ENCODE measurements at places on chromosomes 2 and 18. TPM values are rescaled to one million over a fixed set of nuclear protein-coding genes. Genes with fewer than 3 reads are reported as not detected.

GRCh38 chr2:186709529-186710450 is 15.9 kb downstream of the FAM171B start:
- H3K4me1 ChIP-seq, result no peaks in the 10 kb centered on the region
- no peaks in the 10 kb centered on the region for H3K27me3 ChIP-seq
- DNase-seq, result no peak

DNA sequence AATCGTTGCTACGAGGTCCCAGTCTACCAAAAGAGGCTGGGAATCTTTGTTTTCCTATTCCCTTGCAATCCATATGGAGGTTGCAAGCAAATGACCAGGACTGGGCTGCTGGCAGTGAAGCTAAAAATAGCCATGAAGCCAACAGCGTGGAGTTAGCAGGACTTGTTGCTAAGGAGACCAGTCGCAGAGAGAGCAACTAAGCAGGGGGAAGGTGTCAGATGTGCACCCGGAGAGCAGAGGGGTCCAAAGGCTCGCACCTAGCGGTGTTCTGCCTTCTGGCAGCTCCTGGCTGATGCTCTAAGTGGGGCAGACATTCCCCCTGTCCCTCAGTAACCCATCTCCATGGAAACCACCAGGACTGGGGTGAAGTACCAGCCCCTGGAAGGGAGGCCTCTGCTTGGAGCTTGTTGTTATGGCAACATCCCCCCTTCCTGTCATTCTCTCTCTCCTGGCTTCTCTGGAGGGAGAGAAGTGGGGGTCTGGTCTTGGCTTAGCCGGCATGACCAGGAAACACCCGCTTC is 84.6 kb downstream of the DNMT3A start:
- no peak for DNase-seq
- H3K4me1 ChIP-seq, result peaks cover 6% of the 10 kb centered on the region
- H3K4me3 ChIP-seq, result no peak overlapping the region
- no peaks in the 10 kb centered on the region for H3K27me3 ChIP-seq
- H3K36me3 ChIP-seq, result peaks cover 17% of the 10 kb centered on the region
- H3K27ac ChIP-seq, result no peak overlapping the region

- no peaks in the 10 kb centered on the region for H3K36me3 ChIP-seq
- no peak for DNase-seq
- H3K4me3 ChIP-seq, result no peak overlapping the region
- no peaks in the 10 kb centered on the region for H3K4me1 ChIP-seq
These were observed 228.7 kb downstream of the IKZF2 start for GRCh38 chr2:212922701-212923100.

DNA sequence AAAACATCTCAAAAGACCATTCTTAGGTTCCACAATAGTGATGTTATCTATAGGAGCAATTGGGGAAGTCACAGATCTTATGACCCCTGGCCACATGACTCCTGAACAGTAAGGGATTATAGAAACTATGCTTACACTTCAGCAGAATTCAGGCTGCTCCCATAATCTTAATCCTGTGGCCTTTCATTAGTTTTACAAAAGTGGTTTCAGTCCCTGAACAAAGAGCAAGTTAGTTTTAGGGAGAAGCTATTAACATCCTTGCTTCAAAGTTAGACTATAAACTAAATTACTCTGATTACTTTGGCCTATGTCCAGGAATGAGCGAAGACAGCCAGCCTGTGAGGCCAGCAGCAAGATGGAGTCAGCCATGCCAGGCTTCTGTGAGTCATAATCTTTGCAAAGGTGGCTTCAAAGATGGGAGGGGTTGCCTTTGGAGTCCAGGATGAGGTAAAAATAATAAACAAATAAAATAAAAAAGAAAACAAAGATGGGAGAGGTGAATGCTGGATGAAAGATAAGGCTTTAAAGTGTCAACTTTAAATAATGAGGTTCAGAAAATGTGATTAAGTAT is 168.7 kb upstream of the NDUFV2 start:
- H3K27me3 ChIP-seq, result no peaks in the 10 kb centered on the region
- no peak for DNase-seq
- no peak overlapping the region for H3K4me3 ChIP-seq
- no peaks in the 10 kb centered on the region for H3K4me1 ChIP-seq

DNA sequence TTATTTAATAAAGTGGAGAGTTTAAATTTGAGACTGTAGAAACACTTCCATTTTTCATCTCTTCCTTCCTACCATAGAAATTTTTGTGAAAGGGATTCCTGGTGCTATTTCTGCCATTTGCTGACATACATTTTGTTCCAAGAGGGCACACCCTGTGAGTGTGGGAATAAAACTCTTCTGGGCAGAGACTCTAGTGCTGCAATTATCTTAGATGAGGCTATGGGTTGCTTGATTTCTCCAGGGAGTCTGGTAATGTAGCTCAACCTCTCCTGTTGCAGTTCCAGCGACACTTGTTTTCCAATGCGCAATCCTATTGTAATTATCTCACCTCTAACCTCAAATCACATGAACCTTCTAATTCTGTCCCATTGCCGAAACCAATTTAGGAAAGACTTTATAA is 60.1 kb upstream of the ZSWIM2 start:
- H3K4me1 ChIP-seq, result no peaks in the 10 kb centered on the region
- DNase-seq, result no peak
- no peak overlapping the region for H3K27ac ChIP-seq
- H3K36me3 ChIP-seq, result no peaks in the 10 kb centered on the region
- no peak overlapping the region for H3K4me3 ChIP-seq

DNA sequence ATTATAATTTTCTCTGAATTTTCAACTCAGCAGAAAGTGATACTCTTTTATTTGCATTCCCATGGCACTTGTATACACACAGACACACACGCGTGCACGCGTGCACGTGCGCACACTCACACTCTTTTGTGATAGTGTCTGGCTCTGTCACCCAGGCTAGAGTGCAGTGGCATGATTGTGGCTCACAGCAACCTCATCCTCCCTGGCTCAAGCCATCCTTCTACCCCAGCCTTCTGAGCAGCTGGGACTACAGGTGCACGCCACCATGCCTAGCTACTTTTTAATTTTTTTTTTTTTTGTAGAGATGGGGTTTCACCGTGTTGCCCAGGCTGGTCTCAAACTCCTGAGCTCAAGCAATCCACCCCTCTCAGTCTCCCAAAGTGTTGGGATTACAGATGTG is 123.2 kb downstream of the MC4R start:
- no peak overlapping the region for H3K4me3 ChIP-seq
- H3K4me1 ChIP-seq, result no peaks in the 10 kb centered on the region
- H3K27ac ChIP-seq, result no peak overlapping the region
- H3K27me3 ChIP-seq, result no peaks in the 10 kb centered on the region
- no peaks in the 10 kb centered on the region for H3K36me3 ChIP-seq
- DNase-seq, result no peak

The MEMO1 gene
- total RNA-seq, result 78.6 TPM

The POTEJ gene
- total RNA-seq, result not detected

The DNAJC5G gene
- total RNA-seq, result not detected

All from CD8-positive, alpha-beta memory T cell (primary cell).